GF-D8 (cell line): ENCODE measurements at places on chromosomes 5 and 9.

GRCh38 chr9:2565676-2566340 is 55.8 kb upstream of the VLDLR start:
- no peak for DNase-seq

- DNase-seq = no peak
Observed at GRCh38 chr5:112878760-112879159, 17.7 kb downstream of the SRP19 start.

GRCh38 chr9:87080512-87081264 is 133.4 kb upstream of the GAS1 start:
- no peak for DNase-seq

- DNase-seq = peak; percentile 12
Observed at GRCh38 chr5:144203750-144204596, 33.3 kb downstream of the KCTD16 start.

DNA sequence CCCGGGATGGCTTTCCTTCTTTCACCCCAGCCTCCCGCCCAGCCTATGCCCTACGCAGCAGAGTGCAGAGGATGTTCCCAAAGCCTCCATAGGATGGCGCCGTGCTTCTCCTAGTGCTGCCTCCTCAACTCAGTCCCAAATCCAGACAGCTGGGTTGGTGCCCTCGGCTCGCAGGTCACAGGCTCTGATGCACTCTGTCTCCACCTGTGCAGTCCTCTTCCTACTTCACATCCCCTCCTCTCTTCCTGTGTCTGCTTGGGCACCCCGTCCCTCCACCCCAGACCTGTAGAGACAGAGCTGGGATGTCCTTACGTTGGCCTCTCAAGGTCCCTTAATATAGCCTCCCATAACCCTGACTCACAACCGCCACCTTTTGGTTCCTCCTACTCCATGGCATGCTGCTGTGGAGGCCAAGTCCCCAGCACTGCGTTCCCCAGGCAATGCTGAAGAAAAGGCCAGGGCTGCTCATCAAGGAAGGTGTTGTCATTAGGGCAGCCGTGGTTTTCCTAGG is 314.4 kb downstream of the GADD45G start:
- no peak for DNase-seq

DNA sequence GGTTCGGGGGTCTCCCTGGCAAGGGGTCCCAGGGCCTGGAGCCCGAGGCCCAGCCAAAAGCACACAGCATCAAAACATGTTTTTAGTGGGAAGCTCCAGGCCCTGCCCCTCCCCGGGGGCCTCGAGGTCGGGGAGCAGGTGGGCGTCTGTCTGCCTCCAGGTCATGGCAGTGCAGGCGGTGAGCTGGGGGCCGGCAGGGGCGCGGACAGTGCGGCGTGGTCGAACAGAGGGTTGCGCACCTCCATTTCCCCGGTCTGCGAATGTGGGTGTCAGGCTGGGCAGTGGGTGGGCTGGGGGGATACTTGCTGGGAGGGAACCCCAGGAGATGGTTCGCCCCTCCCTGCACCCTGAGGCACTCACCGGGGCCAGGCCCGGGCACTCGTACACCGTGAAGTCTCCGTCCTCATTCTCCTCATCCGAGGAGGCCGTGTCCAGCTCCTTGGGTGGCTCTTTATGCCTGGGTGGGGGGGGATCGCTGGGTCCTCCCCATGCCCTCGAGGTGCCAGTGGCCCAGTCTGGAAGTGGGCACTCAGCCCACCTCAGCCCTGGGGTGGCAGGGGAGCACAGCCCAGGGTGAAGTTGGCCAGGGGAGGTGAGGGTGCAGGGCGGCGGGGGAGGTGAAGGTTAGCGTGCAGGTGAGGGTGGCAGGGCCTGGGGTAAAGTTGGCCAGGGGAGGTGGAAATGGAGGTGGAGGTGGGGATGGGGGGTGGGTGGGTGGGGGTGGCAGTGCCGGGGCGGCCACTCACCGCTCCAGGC is 6.2 kb downstream of the NPDC1 start:
- DNase-seq = no peak

- DNase-seq = no peak
Observed at GRCh38 chr5:34618371-34619065, 37.6 kb upstream of the RAI14 start.

GRCh38 chr9:12739014-12739652 is 35.7 kb upstream of the LURAP1L start:
- DNase-seq = no peak

- DNase-seq = no peak
Observed at GRCh38 chr9:97479496-97480159, 21.8 kb upstream of the TMOD1 start.

GRCh38 chr9:126337729-126338372 is 11.2 kb downstream of the MVB12B start:
- no peak for DNase-seq

- DNase-seq = no peak
Observed at GRCh38 chr9:123268199-123268464, 254 bp downstream of the STRBP start.

DNA sequence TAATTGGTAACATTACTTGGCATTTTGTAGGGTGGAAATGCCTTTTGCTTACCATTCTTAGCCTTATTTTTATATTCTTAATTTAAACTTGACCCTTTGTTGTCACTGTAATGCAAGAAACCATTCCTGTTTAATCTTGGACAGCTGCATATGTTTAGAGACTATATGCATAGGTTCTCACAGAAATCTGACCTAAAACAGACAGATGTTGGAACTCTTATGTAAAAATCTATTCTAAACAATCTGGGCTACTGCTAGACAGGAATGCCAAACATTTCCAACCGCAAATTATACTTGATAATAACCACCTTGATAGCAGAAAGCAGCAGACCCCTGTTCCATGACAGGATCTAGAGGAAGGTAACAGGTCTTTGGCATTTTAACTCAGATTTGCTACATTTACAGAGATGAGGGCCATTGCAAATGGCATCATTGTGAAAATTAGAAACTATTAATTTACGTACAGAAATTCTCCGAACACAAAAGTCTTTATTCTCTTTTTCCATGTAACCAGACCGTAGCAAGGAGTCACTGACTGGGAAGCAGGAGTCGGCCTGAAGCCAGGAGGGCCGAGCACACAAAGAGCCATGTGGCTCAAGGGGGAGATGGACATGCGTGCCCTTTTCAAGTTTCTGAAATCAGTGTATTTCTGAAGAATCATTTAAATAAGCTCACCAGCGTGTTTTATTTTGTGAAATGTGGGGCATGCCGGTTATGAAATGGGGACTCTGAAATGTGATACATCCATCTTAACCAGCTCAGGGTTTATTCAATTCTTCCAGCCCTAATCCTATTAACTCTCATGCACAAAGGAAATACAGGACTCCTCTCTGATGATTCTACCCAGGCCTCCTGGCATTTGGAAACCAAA is 139.3 kb downstream of the AOPEP start:
- no peak for DNase-seq

DNA sequence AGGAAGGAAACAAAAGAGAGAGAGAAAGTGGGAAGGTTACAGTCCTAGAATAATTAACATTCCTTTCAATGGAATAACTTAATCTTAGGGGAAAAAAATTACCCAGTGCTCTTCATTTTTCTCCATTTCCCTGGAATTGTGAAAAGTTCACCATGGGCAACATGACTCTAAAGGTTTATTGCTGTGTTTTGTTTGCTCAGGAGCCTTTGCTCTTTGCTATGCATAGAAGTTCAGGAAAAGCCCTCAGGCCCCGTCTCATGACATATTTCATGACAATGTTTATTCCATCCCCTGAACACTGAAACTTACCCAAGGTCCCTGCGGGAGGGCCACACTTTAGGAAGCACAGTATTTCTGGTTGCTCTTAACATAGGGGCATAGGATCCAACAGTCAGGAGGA is 9.8 kb upstream of the CTSL start:
- no peak for DNase-seq

DNA sequence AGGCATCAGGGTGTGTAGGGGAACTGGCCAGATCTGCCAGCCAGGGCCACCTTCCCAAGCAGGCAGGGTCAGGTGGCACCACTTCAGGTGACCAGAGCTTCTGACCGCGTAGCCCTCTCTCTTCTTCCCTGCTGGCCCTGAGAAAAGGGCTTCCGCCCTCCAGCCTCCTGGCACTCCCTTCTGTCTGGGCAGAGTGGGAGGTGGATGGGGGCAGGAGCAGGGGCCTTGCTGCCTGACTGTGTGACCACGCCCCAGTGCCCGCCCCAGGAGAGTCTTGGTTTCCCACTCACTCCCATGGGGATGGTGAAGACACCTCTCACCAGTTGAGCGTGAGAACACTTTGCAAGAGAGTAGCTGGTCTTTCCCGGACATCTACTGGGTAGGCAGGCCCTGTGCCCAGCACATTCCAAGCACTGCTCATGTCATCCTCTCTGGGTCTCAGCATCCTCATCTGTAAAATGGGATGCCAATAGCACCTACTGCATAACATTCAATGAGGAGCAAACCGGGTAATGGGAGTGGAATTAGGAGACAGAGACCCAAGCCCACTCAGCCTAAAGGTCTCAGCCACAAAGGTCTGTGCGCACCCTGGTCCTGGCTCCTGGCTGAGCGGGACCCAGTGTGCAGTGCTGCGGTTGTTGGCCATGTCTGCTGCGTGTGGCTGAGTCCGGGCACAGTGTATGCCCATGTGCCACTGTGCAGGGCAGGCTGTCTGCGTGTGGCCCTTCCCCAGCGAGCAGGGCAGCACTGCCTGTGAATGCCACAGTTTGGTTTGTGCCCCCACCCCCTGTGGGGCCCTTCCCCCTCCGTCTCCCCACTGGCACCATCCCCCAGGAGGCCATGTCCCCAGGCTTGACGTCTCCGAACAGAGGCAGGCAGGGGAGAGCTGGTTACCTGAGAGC is 179.1 kb upstream of the IER5L start:
- DNase-seq = no peak

- no peak for DNase-seq
Observed at GRCh38 chr9:70111641-70112236, 68.1 kb downstream of the MAMDC2 start.

DNA sequence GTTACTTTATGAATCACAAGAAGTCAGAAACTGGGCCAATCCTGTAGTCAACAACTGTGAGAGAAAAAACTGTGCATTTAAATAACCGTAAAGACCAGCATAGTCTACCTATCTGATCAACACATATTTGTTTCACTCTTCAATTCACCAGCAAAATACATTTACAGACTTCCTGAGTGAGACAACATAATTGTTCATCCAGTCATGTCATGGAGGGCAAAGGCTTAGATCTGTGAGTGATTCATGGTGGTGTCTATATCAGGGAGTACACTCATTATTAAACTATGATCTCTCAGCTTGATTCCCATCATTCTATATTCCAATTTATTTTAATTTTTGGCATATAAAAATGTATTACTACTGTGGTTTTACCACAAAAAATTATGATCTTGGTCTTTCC is 694.6 kb downstream of the DNAH5 start:
- no peak for DNase-seq

- DNase-seq = no peak
Observed at GRCh38 chr9:119844431-119844830, 475.2 kb upstream of the BRINP1 start.

- no peak for DNase-seq
Observed at GRCh38 chr9:93682155-93682968, 106.0 kb downstream of the PHF2 start.
